ENCODE measurements at places on chromosomes 7 and 10.

DNA sequence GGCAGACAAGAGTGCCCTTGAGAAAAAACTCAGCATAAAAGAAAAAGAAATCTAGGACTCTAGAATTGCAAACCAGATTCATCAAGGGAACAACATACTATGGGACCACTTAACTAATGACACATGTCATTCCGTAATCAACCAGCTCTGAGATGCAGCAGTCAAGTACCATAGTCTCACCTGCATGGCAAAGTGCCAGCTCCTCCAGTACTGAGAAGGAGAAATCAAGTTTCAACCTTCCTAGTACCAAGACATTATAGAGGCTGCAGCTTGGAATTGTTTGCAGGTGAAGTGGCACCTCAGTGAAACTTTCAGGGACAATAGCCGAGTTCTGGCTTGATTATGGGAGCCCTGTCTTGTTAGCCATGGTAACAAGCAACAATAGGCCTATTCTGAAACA lies 11.5 kb downstream of the STEAP1 start:
- DNase-seq = no peak

GRCh38 chr10:77319557-77319956 lies 318.1 kb downstream of the KCNMA1 start:
- no peak for DNase-seq

DNA sequence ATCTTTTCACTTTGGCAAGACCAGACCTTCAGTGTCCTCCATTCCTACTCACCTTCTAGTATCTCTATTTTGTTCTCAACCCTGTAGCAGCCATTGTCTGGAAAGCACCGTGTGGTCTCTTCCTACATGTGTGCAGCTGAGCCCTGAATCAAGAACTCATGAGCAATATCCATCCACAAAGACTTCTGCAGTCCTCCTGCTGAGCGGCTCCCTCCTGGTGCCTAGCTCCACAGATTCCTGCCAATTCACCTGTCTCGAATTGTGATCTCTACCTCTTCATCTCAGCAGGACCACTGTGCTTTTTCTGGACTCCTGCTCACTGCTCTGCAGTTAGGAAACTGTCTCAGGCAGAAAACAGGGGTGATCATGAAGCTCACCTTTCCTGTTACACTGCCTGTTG lies 118.8 kb downstream of the RELN start:
- DNase-seq = no peak

DNA sequence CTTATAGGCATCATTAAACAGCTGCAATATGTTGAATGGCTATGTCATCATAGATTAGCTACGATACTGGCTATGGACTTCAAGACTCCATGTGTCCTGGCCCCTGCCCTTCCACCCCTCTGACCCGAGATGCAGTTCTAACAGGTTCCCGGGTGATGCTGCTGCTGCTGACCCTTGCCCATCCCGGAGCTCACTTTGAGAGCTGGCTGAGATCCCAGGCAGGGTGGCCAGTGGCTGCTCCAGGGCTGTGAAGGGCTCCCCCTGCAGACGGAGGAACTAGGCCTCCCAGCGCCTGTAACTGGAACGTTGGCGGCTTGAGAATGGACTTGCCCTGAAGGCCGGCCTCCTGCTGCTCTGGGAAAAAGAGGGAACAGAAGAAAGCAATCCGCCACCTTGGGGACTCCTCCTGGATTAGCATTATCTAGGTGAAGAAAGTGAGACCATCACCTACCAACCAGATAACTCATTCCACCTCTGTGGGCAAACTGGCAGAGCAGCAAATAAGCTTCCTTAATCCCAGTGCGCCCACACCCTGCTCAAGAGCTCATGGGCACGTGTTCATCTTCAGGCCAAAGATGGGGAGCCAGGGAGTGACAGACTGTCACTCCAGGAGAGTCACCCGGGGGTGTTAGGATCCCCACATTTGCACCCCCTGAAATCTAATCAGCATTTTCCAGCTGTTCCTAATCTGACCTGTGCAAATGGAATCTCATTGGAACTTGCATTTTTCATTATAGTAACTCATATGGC lies 56.8 kb downstream of the PARP12 start:
- DNase-seq = no peak

GRCh38 chr10:114131094-114131493 lies 42.9 kb downstream of the CCDC186 start:
- no peak for DNase-seq

DNA sequence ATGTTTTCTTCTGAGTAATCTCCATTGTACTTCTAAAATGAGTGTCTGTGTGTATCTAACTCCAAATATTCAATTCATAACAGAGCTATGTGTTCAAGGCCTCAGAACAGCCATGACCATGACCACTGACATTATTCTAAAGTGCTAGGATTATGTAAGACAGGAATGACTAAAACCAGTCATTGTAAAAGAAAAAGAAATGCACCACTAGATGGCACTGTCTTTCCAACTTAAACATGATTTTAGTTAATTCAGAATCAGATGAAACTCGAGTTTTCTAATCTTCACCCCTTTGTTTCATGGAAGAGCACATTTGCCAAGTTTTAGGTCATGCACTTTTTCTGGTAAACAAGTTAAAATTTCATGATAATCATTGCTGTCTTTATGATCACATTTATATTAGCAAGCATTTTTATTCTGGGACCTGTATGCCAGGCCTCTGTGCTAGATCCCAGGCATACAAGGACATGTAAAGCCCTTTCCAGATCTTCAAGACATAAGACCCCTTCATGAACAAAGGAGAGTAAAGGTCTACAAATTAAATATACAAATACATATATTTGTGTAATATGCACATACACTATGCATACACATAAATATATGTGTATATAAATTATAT lies 26.1 kb upstream of the RSU1 start:
- DNase-seq = no peak

- no peak for DNase-seq
Observed at GRCh38 chr10:76874176-76874575, 763.4 kb downstream of the KCNMA1 start.

DNA sequence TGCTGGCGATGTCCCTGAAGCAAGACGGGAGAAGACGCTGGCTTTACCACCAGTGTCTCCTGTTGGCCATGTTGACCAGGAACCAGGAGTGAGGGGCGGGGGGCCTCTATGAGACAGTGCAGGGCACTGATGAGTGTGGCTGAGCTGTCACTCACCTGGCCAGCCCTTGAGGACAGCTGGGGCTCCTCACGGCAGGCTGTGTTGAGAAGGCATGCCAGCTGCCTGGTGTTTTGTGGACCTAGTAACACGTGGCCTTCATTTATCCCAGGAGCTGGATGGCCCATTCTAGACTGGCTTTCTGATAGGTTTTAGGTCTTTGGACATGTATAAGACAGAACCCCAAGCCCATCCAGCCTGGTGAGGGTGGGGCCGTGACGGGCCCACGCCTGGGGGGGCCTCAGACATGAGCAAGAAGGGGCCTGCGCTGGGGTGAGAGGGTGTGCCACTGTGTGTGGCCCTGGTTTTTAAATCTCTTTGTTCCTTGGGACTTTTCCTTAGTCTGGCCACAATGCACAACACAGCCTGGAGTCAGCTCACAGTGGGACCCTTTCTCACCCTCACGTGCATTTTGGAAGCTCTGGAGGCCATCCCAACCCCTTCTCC lies 10.5 kb downstream of the RHBDD2 start:
- no peak for DNase-seq

DNA sequence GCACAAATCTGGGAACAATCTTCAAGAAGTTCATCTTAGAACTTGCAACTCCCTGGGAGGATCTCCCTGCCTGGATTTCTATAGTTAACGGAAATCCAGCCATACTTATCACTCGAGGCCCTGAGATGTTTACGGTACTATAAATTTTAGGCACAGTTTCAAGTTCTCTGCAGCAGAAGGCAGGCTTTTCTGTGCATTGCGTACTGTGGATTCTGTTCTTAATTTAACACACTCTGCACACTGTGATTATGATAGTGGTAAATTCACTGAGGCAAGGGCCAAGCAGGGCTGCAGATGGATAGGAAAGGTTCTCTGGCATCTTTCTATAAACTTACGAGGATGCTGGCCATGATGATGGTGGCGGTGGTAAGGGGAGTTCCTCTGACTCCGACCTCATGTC lies 10.6 kb downstream of the INHBA start:
- no peak for DNase-seq

DNA sequence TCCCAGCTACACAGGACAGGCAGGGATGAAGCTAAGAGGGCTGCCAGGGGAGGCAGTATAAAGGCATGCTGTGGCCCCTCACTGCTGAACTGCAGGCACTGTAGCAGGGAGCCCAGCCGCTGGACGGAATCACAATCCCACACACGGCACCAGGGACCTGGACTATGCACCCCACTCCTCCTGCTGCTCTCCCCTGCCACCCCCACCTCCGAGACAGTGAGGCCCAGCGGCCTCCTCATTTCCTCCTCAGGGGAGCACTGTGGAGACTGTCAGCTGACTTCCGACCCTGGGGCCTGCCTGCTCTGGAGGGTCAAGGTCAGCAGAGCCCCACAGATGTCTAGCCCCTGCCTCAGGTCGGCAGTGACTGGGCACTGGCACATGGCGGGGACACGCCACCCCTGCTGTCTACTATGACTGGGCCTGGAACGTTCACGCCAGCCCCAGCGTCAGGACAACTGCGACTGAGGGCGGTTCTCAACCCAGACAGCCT lies 92.7 kb downstream of the FAM53B start:
- DNase-seq = no peak

DNA sequence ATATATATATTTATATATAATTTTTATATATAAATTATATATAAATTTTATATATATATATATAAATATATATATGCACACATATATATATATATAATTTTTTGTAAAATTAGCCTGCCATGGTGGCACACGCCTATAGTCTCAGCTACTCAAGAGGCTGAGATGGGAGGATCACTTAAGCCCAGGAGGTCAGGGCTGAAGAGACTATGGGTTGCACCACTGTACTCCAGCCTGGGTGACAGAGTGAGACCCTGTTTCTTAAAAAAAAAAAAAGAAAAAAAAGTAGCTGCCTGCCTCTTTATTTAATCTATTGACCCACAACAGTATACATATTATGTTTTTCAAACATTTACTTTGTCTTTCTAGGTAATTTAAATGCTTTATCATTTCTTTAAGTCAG lies 19.2 kb downstream of the BCAP29 start:
- no peak for DNase-seq

DNA sequence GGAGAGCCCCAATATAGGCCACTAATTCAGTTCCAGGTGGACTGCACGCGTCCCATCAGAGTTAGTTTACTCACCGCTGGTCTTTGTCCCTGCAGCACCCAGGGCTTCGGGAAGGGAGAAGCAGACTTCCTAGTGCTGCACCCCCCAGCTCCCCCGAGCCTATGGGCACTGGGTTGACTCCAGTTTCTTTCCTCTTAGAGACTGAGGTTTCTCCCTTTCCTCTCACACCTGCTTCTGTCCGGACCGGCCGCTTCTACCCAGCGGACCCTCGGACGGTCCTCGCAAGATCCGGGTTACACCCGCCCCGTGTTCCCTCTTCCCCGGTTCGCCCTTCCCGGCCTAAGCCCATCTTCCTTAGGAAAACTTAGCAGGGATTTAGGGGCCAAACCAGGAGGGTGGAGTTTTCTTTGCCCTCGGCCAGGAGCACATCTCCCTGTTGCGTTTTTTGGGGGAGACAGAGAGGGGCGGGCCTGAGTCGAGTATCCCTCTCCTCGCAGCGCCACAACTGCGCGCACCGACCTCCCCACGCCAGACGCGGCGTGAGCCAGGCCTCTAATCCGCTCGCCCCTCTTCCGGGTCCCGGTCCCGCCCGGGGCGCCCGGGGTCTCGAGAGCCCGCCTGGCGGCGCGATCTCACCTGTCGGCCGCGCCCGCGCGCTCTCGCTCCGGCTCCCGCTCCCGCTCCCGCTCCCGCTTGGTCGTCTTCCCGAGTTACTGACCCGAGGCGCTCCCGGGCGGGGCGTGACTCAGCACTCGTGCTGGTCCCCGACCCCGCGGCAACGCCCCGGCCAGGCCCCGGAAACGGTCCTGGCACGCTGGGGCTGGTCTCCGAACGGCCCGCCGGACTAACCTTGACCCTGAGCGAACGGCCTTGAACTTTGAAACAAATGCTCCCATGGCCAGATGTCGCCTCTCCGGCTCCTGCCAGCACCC lies at the start of gene AIFM2:
Gene AIFM2 (minus strand): TSS at position 728 of the 932 bp plus-strand sequence. CDS start 8,741 bp downstream, outside the sequence.
- DNase-seq = no peak

DNA sequence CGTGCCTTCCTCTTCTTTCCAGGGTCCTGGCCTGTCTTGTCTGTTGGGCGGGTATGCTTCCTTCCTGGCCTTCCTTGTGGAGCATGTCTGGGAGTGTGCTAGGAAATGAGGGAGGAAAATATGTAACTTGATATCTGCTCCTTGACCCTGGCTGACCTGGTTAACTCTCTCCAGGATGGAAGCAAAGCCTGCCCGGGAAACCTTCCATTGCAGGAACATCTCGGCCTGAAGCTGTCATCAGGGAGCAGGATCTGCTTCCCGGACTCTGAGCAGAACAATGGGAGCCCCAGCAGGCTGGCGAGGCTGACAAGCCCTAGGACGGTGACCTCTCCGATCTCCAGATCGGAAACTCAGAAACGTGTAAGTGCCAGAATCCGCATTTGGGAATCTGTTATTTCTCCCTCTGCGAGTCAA lies 340.3 kb downstream of the FRMD4A start:
- DNase-seq = no peak

- DNase-seq = no peak
Observed at GRCh38 chr10:54797636-54798321, 3.3 kb downstream of the PCDH15 start.

GRCh38 chr7:75950111-75950681 lies 35.2 kb downstream of the POR start:
- DNase-seq = no peak

GRCh38 chr7:44175730-44176129 lies 13.5 kb downstream of the GCK start:
- DNase-seq = no peak

- no peak for DNase-seq
Observed at GRCh38 chr7:158957510-158957906, 101.2 kb downstream of the DYNC2I1 start.

DNA sequence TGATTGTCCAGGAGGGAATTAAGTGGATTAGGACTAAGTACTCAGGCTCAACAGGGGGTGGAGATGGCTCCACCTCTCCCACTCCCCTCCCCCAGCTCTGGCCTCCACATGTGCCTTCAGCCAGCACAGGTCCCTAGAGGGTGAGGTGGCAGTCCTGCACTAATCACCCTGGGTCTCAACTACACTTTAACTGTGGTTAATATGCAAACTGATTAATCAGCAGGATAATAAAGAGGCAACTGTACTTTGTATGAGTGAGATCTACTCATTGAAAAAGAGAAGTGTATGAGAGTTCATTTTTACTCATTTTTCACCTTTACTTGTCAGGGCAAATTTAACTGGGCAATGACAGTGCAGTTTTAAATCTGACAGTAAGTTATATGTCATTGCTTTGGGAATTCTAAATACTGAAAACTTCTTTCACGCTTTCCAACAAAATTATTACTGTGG lies 223.8 kb upstream of the CCDC6 start:
- DNase-seq = no peak

DNA sequence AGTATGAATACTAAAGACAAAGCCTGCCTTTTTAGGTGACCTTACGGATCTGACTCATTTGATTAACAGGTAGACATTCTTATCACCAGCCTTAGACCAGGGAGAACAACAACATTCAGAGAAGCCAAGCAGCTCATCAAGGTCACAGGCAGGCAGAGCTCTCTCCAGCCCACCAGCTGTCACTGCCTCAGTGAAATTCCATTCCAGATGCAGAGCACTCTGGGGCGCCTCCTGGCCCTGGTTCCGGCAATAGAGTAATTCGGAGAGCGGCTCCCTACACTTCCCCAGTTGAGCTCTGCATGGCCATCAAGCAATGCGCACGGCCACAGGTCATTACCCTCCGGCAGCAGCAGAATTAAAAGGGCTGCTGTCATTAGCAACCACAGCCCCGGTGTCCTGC lies 164.7 kb downstream of the TCERG1L start:
- DNase-seq = no peak

GRCh38 chr7:83984076-83984475 lies 210.5 kb downstream of the SEMA3A start:
- DNase-seq = no peak

GRCh38 chr7:155456738-155457543 lies 988 bp upstream of the EN2 start:
- DNase-seq = no peak
